ENCODE measurements at places on chromosomes 2 and 18. TPM values are rescaled to one million over a fixed set of nuclear protein-coding genes. Genes with fewer than 3 reads are reported as not detected.

- H3K4me3 ChIP-seq = no peak overlapping the region
- H3K27ac ChIP-seq = no peak overlapping the region
- H3K36me3 ChIP-seq = no peaks in the 10 kb centered on the region
- DNase-seq = no peak
- no peaks in the 10 kb centered on the region for H3K27me3 ChIP-seq
Observed at GRCh38 chr2:130376433-130377293, 20.8 kb downstream of the PTPN18 start.

DNA sequence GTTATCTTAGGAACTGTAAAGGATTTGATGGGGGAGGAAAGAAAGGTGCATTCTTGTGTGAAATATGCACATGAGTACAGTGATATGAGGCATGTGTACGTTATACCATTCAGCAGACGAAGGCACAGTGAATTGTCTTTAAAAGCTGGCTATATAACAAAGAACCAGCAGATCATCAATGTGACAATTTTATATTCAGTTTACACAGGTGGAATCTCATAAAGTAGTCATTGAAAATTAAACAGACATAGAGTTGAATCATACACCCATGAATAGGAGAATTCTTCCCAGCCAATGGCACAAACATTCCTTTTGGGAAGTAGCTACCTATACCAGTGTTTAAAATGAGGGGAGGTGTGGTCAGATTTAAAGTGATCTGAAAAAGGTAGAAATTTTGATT, 470.3 kb downstream of the DSC3 start:
- no peak for DNase-seq
- H3K4me1 ChIP-seq = no peaks in the 10 kb centered on the region
- H3K27ac ChIP-seq = no peak overlapping the region
- H3K4me3 ChIP-seq = no peak overlapping the region

- no peak for DNase-seq
- H3K27me3 ChIP-seq = no peaks in the 10 kb centered on the region
- no peak overlapping the region for H3K4me3 ChIP-seq
- no peaks in the 10 kb centered on the region for H3K4me1 ChIP-seq
- no peak overlapping the region for H3K27ac ChIP-seq
Observed at GRCh38 chr2:65158557-65158956, 28.7 kb upstream of the RAB1A start.

DNA sequence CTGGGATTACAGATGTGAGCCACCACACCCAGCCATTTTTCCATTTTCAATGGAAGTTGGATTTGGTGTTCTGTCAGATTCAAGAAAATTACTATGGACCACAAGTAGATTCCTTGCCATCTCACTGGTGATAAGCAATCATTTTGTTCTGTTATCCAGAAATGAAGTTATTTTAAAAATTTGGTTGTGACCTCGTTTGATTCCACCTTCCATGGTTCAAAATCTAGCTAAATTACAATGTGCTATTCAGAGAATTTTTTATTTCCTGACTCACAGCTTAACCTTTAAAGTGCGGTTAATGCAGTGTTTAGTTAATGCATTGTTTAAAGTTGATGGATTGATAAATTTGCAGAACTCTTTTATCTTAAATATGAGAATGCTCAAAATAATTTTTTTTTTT, 243.2 kb upstream of the BOD1L2 start:
- H3K4me1 ChIP-seq = no peaks in the 10 kb centered on the region
- DNase-seq = no peak
- H3K27ac ChIP-seq = no peak overlapping the region
- no peak overlapping the region for H3K4me3 ChIP-seq
- H3K36me3 ChIP-seq = no peaks in the 10 kb centered on the region
- H3K27me3 ChIP-seq = no peaks in the 10 kb centered on the region

- H3K36me3 ChIP-seq = no peaks in the 10 kb centered on the region
- DNase-seq = no peak
- H3K4me1 ChIP-seq = no peaks in the 10 kb centered on the region
Observed at GRCh38 chr2:21693081-21693480, 569.3 kb downstream of the TDRD15 start.

GRCh38 chr18:46856973-46857372, 60.3 kb downstream of the PIAS2 start:
- no peaks in the 10 kb centered on the region for H3K27me3 ChIP-seq
- no peak for DNase-seq
- no peaks in the 10 kb centered on the region for H3K4me1 ChIP-seq
- H3K4me3 ChIP-seq = no peak overlapping the region

DNA sequence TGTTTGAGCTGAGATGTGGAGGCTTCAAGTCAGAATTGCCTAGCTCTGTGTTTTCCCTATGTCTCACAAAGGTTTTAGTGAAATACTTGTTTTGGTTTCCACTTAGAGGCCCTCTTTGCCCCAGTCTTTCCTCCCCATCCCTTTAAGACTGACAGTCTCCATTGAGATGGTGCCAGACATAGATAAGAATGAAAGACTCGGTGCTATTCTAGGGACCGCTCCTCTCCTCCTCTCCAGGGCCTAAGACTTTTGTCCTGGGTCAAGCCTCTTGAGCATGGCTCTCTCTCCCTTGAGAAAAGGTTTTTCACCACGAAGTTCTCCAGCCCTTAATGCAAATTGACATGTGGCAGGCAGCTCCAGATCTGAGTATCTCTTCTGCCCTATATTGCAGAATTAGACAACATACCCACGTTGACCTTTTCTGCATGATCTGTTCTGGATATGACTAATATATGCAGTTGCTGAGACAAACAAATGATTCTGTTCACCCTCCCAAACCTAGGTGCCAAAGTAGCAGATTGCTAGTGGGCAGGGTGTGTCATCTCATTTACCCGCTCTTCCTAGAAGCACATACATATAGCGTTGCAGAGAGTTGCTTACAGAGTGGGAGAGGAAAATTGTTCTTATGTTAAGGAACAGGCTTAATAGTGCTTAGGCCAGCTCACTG, 47.5 kb upstream of the ACSL3 start:
- H3K27ac ChIP-seq = no peak overlapping the region
- no peak overlapping the region for H3K4me3 ChIP-seq
- DNase-seq = no peak
- no peaks in the 10 kb centered on the region for H3K4me1 ChIP-seq
- no peaks in the 10 kb centered on the region for H3K36me3 ChIP-seq
- H3K27me3 ChIP-seq = no peaks in the 10 kb centered on the region

GRCh38 chr2:188600536-188601210, 309.0 kb downstream of the GULP1 start:
- no peak overlapping the region for H3K27ac ChIP-seq
- no peaks in the 10 kb centered on the region for H3K27me3 ChIP-seq
- DNase-seq = no peak
- H3K4me3 ChIP-seq = no peak overlapping the region

DNA sequence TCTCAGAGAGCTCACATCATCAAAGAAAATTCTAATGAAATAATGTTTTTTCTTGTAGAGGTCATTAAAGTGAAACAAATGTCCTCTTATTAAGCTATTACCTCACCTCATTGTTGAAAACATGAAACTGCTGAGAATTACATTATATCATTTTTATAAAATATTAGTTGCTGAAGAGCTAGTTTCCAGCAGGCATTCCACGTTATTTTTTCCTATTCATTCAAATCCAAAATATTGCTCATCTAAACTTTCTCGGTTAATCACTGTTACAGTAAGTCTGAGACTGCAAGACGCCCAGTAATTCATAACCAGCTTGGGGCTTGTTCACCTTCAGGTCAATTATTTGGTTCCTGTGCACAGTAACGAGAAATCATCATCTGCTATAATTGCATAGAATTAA, 138.5 kb upstream of the RASGRP3 start:
- no peak overlapping the region for H3K4me3 ChIP-seq
- H3K27me3 ChIP-seq = no peaks in the 10 kb centered on the region
- no peak for DNase-seq
- no peak overlapping the region for H3K27ac ChIP-seq
- H3K36me3 ChIP-seq = no peaks in the 10 kb centered on the region

LINC00305 gene
- not detected for total RNA-seq

KCNG2 gene
- total RNA-seq = not detected

TRIM43 gene
- not detected for total RNA-seq

ANKRD23 gene
- total RNA-seq = 3.2 TPM

COL4A4 gene
- total RNA-seq = 0.88 TPM

RIT2 gene
- not detected for total RNA-seq

TLX2 gene
- total RNA-seq = not detected

EPB41L3 gene
- total RNA-seq = 13.4 TPM
